ENCODE measurements at places on chromosomes 13 and 19. TPM values are rescaled to one million over a fixed set of nuclear protein-coding genes. Genes with fewer than 3 reads are reported as not detected.

GRCh38 chr13:112333756-112334543 is 42.2 kb upstream of the SPACA7 start:
- no peak for DNase-seq

DNA sequence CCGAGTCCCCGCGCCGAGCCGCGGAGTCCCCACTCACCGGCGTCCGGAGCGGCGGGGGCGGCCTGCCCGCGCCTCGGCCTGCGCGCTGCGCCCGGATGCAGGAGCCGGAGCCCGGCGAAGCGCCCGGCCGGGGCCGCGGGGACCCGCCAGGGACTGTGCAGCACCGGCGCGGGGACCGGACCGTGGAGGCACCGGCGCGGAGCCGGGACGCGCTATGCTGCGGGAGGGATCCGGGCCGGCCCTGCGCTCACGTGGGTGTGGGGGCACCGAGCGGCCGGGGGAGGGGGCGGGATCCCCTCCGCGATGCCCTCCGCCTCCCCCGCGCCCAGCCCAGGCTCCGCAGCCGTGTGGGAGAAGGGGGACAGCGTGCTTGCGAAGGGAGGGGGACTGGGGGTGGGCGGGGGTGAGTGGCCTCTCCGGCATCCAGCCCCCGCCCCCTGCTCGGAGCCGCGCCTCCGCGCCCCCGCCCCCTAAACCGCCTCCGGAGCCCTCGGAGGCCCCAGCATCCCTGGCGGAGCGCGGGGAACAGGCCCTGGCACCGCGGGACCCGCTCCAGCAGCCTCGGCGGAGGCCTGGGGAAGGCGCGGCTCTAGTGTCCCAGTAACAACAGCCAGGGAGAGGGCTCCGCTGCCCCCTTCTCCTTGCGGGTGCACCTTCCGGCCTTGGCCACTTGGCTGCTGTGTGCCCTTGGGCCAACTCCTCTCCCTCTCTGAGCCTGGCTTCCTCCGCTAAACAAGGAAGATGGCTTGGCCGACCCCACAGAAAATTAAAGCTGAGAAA is at the start of gene SLC1A6:
TSS of gene SLC1A6 (minus strand) at position 389 of the 780 bp plus-strand sequence. CDS start 6,954 bp downstream, outside the sequence.
- no peak for DNase-seq

GRCh38 chr13:75651013-75651412 is 14.9 kb downstream of the LMO7 start:
- no peak for DNase-seq

- no peak for DNase-seq
Observed at GRCh38 chr13:95100525-95101433, 200.5 kb downstream of the ABCC4 start.

DNA sequence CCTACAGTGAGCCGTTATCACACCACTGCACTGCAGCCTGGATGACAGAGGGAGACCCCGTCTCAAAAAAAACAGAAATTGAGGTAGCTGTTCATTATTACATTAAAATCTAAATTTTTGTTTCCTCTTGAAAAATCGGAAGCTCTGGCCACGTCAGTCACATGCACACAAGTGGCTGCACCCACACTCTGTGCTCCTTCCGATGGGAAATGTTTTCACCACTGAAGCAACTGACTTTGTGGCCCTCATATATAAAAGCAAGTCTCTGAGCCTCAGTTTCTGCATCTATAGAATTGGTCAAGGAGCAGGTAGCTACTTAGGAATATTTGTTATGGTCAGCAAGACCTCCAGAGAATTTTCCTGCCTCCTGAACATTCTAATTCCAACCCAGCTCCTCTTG is 4.5 kb downstream of the LRRC25 start:
- no peak for DNase-seq

FFAR1 gene
- total RNA-seq, result not detected

- DNase-seq, result peak; percentile 84
Observed at GRCh38 chr19:10686661-10687517, 14.3 kb upstream of the QTRT1 start.

ZNF30 gene
- 2.4 TPM for total RNA-seq

DNA sequence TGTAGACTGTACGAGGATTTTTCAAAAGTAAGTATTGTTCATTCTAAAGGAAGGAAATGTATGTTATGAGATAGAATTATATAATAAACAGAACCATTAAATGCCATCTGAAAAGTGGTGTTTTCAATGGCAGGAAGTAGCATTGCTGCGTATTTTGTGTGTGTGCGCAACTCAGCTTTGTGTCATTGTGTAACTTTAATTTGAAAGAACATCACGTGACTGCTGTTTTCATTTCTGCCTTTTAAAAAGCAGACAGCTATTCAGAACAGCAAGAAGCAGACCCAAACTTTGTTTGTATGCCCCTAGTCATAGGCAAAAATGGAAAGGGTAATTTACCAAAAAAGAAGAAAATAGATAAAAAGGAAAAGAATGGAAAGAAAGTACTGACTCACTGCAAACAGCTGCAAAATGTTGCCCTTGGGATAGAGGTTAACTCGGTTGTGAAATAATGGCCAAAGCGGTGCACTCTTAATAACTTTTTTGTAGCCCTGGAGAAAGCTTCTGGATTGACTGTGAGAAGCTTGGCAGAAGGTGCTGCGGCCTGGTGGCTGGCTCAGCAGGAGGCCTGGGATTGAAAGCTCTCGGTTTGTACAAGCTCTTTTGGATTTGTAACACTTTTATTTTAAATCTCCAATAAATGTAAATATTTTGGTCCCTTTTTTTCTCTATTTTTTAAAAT is 97.3 kb downstream of the GGACT start:
- no peak for DNase-seq

SOHLH2 gene
- 1.0 TPM for total RNA-seq

GRCh38 chr19:3961007-3961406 is 9.9 kb downstream of the DAPK3 start:
- DNase-seq, result no peak

GRCh38 chr19:11534948-11535347 is 3.7 kb upstream of the CNN1 start:
- DNase-seq, result no peak

- DNase-seq, result no peak
Observed at GRCh38 chr13:33910255-33910654, 92.3 kb downstream of the RFC3 start.

DNA sequence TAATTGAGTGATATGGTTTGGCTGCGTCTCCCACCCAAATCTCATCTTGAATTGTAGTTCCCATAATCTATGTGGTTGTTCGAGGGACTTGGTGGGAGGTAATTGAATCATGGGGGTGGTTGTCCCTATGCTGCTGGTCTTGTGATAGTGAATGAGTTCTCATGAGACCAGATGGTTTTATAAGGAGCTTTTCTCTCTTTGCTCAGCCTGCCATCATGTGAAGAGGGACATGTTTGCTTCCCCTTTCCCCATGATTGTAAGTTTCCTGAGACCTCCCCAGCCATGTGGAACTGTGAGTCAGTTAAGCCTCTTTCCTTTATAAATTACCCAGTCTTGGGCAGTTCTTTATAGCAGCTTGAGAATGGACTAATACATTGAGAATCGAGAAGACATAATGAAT is 480.1 kb downstream of the GPC5 start:
- DNase-seq, result no peak

DNA sequence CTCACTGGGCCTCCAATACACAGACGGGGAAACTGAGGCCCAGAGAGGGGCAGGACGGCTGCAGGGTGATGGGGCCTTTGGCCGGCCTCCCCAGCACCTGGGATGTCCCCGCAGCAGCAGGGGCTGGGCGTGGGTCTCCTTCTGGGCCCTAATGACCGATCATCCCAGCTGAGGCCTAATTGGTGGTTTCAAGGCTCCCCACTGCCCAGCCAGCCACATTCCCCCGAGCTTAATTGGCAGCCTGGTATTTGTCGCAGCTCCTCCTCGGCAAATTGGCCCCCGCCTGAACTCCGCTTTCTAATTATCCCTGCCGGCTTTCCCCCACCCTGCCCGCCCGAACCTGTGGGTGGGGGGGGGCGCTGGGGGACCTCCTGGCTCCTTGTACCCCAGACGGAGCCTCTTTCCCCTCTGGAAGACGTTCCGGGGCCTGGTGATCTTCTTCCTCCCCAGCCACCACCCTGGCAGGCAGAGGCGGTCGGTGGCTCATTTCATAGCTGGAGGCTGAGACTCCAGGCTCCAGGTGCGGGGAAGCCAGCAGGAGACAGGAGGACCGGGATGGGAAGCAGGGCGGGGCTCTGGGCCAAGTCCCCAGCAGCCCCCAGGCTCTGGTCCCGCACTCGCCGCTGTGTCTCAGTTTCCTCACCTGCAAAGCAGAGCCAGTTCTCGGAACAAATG is 27.2 kb upstream of the WDR18 start:
- DNase-seq, result no peak

GRCh38 chr13:80685942-80686341 is 345.0 kb upstream of the SPRY2 start:
- no peak for DNase-seq

KIR2DL3 gene
- not detected for total RNA-seq

DNA sequence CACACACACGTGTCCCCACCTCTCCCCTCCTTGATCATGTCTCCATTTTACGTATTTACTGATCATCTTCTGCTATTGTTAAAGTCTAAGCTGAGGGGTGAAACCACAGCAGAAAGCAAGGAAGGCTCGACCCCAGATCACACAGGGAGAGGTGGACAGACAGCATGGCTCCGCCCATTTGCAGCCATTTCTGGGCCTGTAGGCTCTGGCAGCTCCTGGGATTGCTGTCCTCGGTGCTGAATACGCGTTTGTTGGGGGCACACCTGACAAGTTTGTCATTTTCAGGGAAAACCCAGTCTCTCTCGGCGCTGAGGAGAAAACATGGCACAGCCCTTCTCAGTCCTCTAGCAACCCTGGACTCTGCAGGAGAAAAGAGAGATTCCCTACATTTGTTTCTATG is 8.0 kb downstream of the TMEM86B start:
- no peak for DNase-seq

DNA sequence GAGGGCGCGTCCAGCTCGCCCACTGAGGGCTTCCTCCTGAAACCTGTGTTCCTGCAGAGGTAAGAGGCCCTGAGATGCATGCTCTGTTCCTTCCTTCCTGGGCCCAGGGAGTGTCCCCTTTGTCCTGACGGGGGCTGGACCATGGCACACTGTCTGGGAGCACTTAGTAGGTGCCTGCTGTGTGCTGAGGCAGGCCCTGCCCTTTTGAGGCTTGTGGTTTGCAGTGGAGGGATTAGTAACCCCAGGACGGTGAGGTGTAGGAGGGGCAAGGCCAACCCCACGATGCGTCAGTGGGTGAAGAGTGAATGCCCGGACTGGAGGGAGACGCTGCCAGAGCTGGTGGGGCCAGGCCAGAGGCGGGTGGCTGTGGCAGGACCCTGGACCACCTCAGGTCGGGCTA is 11.2 kb upstream of the F2RL3 start:
- no peak for DNase-seq

OR7D2 gene
- total RNA-seq, result not detected

DNA sequence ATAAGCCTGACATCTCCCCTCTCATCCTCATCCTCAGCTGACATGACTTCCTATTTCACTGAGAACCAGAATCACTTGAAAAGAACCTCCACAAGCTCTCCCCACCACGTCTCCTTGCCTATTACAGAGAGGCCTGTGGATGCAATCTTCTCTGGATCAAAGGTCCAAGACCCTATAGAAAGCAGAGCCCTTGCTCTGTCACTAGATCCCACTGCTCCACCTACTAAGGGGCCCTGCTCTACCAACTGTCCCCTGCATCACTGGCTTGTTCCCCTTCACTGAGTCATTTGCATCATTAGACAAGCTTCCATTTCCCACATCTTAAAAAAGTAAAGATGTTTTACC is 40.8 kb downstream of the RCBTB2 start:
- DNase-seq, result no peak

- no peak for DNase-seq
Observed at GRCh38 chr13:112781881-112782361, 92.1 kb downstream of the ATP11A start.

DNA sequence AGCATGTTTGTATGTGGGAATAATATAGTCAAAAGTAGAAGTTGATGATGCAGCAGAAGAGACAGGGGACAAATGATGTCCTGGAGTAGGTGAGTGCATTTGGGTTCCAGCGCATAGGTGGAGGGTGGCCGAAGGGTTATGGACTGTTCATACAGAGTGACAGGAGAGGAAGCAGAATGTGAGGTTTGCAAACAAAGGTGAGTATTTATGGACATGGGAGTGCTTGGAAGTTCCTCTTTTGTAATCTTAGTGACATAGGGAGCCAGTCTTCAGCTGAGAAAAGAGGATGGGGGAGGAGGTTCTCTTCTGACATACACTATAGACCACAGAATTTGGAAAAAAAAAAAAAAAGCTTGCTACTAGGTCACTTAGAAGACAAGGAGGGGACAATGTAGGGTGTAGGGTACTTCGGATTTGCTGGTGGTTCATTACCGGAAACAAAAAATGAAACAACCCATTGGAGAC is 331.6 kb downstream of the DLEU7 start:
- DNase-seq, result no peak

DNA sequence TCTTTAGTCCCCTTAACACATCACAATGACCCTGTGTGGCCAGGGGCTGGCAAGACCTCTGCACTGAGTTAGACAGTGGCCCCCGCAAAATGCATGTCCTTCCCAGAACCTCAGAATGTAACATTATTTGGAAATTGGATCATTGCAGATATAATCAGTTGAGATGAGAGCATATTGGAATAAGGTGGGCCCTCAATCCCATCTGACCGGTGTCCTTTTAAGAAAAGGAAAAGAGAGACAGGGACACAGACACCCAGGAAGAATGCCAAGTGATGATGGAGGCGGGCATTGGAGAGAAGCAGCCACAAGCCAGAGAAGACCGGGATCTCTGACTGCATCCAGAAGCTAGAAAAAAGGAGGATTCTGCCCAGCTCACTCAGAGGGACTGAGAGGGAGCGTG is 1.8 kb downstream of the FAM187B start:
- DNase-seq, result no peak

- DNase-seq, result no peak
Observed at GRCh38 chr13:99282264-99283231, 24.4 kb upstream of the GPR18 start.

DNM2 gene
- total RNA-seq, result 138 TPM

SLC17A7 gene
- 1.6 TPM for total RNA-seq

DNA sequence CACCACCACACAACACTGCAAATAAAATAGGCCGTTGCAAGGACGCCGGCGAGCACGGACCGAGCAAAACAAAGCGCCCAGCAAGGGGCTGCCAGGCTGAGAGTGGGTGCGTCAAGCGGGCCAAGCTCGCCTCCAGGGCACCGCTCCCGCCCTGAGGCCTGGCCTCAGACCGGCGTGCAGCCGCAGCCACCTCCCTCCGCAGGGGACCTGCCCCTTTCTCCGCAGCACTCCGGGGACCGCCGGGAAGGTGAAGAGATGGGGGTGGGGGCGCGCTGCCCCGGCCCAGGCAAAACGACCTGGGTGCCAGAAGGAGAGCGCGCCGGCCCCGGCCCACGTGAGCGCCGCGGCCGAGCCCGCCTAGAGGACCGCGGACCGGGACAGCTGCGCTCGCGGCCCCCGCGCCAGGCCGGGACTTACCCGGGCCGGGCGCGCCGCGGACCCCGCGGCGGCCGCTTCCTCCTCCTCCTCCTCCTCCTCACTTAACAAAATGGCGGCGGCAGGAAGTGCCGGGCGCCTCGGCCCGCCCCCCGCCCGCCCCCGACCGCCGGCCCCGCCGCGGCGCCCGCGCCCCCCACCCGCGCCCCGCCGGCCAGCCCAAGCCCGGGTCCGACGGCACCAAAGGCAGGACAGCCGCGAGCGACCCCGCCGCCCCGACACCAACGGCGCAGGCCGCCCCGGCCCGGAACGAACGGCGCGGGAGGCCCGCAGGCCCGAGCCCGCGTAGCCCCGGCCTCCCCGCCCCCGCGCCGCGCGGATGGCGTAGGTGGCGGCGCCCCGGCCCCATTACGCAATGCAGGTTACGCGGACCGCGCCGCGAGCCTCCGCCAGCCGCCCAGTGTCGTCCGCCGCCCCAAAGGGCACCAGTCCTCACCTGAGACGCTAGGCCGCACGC is 674 bp downstream of the BRD4 start:
- DNase-seq, result no peak

MISP3 gene
- 7.9 TPM for total RNA-seq

Measured in cardiac septum (tissue), 1 donor.